Left kidney (tissue), 8 donors: ENCODE measurements at places on chromosomes 12 and 14. TPM values are rescaled to one million over a fixed set of nuclear protein-coding genes. Genes with fewer than 3 reads are reported as not detected.

GRCh38 chr12:80156306-80156705, 57.0 kb downstream of the OTOGL start:
- DNase-seq: no peak

DNA sequence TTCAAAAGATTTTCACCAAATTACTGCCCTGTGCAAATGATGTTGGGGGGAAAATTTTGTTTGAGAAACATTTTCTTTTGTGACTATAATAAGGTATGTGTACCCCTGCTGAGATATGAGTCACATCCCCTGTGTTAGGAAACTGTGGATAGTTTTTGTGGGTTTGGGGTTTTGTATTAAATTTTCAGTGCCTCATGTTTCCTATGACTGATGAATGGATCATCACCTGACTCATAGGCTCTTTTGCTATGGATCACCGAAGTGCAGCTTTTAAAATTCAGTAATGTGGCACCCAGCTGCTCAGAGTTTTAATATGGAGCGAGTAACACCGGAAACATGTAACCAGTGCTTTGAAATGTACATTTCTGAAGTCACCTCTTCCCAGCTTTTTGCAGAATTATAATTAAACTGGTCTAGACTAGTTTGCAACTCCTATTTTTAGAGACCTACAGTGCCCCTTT, 167.4 kb upstream of the HMGA2 start:
- no peak for DNase-seq

DNA sequence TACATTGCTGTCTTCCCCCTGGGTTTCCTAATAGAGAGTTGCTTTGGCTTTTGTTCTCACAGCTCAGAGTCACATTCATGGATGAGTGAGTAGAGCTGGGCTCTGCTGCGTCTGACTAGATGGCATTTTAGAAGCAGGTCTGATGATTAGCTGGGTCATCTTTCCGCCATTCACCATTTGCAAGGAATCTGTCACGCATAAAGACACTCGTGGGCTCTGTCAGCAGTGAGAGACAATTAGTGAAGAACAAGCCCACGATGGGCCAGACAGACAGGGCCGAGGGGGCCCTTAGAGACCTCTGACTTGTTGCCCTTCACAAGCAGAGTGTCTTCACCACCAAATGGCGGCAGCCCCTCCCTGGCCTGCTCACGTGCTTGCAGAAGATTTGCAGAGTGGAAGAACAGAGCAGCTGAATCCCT, 175.0 kb downstream of the CRADD start:
- peak; percentile 37 for DNase-seq

- DNase-seq: no peak
Observed at GRCh38 chr12:92297405-92297804, 151.8 kb upstream of the BTG1 start.

DNA sequence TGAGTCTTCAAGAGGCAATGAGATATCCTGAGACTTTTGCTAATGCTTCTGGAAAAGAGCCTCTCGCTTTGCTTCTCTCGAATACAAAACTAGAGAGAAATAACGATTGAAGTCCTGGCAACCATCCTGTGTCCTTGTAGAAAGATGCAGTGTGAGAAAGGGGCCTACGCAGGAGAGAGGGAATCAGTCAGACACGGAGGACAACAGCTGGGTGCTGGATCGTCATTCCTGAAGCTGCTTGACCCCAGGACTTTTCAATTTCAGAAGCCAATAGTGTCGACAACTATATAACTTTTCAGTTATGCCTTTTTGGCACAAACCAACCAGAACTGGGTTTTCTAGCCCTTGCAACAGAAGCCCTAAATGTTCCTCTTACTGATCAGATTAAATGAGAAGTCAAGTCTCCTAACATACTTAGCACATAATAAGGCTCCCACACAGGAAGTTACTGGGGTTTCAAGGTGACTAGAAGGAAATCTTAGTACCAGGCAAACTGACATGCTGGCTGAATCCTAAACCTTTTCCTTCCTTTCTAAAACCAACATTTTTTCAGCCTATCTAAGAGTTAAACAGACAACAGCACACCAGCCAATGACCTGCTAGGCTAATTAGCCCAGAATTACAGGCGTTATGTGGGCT, 755.6 kb downstream of the MED13L start:
- DNase-seq: no peak

GRCh38 chr12:122085591-122085990, 7.0 kb downstream of the MLXIP start:
- no peak for DNase-seq

- no peak for DNase-seq
Observed at GRCh38 chr12:76299536-76300296, 48.5 kb downstream of the BBS10 start.

- no peak for DNase-seq
Observed at GRCh38 chr14:60713513-60713912, 10.6 kb downstream of the SIX4 start.

- DNase-seq: no peak
Observed at GRCh38 chr12:25347716-25348592, 97.2 kb upstream of the KRAS start.

DNA sequence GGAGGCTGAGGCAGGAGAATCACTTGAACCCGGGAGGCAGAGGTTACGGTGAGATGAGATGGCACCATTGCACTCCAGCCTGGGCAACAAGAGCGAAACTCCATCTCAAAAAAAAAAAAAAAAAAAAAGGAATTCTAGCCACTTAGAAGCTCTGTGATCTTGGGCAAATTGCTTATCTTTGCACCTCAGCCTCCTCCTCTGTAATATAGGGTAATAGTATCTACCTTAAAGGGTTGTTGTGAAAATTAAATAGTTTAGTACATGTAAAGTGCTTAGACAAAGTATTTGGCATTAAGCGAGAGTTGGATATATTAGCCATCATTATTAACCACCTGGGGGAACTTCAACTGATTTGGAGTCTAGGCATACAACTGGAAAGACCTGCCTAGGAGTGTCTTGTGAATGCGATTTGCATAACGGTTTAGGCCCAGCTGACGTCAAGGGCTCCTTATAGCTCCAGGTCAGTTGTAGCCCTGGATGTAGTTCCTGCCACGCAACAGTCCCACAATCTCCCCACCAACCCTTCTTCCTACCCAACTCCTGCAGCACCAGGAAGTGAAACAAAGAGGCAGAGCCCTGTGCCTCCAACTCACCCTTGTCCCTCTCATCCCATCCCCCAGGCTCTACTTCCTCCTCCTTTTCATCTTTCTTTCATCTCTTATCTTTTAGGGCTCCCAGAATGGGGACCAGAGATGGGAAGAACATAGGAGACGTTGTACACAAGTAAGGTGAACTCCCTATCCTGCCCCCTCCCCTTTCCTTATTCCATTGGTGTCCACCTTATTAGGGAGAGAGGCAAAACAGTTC, 2.1 kb upstream of the IL23A start:
- DNase-seq: no peak

GRCh38 chr12:97061171-97061570, 154.1 kb downstream of the NEDD1 start:
- no peak for DNase-seq

The GALNT16 gene
- polyA plus RNA-seq: 2.7 TPM

The ACRBP gene
- polyA plus RNA-seq: 6.0 TPM

The RPGRIP1 gene
- 0.58 TPM for polyA plus RNA-seq

The LALBA gene
- not detected for polyA plus RNA-seq
